ENCODE measurements at places on chromosomes 12 and 14.

- no peak for DNase-seq
These were observed 51.5 kb downstream of the EID3 start for GRCh38 chr12:104354868-104355570.

- no peak for DNase-seq
These were observed 152.4 kb upstream of the FAR2 start for GRCh38 chr12:28996688-28997087.

DNA sequence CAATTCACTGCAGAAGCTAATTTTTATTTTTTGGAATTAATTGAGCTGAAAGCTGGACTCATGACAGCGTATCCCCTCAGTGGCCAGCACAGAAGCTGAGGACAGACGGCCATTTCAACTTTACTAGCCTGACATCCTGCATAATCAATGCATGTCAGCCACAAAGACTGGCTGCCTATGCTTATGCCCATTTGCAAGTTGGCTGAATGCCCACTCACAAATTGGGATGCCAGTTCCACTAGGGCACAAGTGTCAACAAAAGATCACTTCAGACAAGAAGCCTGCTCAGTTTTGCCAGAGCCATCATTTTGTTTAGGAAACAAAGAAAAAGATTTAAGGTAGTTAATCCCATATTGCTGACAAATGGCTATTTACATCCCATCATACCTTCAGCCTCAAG is 417.6 kb downstream of the NOVA1 start:
- no peak for DNase-seq

DNA sequence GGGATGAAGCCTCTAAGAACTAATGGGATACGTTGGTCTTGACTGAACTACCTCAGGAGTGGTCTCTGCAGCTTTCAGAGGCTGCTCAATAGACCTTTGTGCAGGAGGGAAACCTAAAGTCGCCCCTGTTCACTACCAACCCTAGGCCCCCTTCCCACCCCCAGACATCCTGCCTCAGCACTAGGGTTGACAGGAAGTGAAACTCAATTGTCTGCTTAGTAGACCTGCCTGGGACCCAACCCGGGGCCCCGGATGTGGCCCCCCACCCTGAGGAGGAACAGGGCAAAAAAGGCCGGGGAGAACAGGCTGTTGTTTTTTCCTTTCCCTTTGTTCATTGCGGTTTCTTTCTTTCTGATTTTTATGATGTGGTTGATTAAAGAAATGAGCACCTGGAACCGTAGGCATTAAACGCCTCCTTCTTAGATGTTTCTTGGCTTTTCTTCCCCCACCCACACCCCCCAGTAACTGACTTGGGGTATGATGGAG is 1.6 kb upstream of the DGKA start:
- peak; percentile 90 for DNase-seq

DNA sequence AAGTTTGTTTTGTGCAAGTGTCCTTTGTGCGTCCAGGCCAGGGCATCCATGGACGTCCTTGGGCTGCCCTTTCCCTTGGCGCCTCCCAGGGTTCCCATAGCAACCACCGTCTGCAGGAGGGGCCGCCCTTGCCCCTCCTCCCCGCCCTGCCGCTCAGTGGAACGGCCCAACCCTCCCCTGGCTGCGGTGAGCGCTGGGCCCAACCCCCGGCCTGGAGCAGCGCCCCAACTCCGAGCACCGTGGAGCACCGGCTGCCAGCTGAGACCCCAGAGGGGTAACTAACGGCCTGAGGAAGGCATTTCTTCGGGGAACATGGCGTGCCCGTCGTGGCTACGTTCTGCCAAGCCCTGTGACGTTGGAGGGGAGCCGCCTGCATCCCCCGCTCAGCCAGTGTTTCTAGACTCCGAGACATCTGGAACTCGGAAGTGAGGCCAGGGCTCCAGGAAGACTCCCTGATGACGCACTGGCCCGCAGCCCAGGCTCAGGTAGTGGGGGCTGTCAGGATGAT is 5.3 kb upstream of the ACACB start:
- peak; percentile 62 for DNase-seq

GRCh38 chr12:94297876-94298505 is 149.6 kb downstream of the PLXNC1 start:
- no peak for DNase-seq

- no peak for DNase-seq
These were observed 479.1 kb upstream of the USP15 start for GRCh38 chr12:61781021-61781581.

DNA sequence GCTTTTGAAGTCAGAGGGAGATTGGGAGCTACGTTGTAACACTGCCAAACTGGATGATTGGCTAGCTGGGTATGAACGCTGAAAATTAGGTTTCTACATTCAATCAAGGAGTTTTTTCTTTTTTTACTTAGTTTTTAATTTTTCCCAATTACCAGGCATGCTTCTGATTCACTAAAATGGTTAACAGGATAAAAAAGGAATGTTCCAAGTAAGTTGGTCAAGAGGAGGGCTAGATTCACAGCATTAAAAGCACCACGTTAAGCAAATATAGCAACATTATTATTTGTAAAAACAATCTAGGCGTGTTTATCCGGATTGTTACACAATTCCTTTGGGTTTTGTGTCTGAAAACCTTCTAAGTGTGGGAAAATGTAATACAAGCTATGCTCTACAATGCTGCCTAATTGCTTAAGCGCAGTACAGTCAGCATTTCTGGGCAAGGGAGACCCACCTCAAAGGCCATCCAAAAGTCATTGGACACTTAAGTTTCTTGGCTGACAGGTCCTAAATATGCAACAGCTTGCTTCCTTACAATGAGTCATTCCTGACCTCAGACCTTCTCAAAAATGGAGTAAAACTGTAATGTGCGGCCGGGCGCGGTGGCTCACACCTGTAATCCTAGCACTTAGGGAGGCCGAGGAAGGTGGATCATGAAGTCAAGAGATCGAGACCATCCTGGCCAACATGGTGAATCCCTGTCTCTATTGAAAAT is 1.2 kb downstream of the RPLP0 start:
- DNase-seq, result no peak

- no peak for DNase-seq
These were observed 28.7 kb downstream of the BMAL2 start for GRCh38 chr12:27361372-27361771.

DNA sequence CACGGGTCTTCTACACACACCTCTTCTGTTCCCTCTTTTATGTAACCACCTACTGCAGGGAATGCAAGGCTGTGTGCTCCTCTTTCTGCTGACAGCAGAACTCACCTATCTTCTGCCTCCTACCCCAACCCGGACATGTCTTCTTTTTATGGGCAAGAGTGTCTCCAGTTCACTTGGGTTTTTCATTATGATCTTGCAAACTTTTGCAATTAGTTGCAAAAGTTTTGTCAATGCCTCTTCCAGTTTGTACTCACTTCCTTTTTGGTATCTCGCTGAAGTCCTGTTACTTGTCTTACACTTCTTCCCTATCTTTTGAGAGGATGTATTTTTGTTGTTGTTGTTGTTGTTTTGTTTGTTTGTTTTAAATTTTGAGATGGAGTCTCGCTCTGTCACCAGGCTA is 50.6 kb downstream of the DRAM1 start:
- DNase-seq, result no peak

GRCh38 chr14:70699646-70700045 is 57.9 kb downstream of the TTC9 start:
- DNase-seq, result no peak

DNA sequence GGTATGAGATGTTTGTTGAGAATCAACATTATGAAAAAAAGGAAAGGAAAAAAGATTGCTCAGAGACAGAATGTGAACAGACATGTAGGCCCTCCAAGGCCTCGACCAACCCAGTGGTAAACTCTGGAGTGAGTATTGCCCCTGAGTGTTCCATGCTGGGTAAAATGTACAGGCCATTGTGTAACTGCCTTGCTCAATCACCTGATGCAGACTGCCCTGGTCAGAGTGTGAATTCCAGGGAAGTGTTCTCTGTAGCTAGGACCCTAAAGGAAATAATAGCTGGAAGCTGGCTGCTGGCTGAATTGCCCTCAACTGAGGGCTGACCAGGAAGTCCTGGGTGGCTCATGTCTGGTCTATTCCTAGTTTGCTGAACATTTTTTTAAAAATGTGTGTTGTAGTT is 1081.4 kb upstream of the LRFN5 start:
- no peak for DNase-seq

GRCh38 chr14:59439256-59439965 is 25.8 kb downstream of the GPR135 start:
- DNase-seq, result no peak

DNA sequence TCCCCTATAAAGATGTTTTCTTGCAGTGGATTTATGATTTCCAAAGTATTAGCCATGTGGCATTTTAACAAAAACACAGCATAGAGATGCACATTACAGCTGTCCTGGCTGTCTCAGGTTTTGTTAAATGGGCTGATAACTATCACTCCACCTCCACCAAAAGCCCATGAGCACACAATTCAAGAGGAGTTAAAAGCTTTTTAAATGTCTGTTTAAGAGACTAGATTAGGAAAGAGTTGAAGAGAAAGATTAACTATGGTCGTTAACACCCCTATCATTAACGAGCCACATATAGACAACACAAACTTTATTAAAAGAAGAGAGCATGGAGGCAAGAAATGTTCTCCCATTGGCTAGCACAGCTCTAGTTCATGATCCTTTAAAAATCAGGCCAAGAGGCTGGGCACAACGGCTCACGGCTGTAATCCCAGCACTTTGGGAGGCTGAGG is 14.5 kb downstream of the CBX5 start:
- no peak for DNase-seq

- peak; percentile 80 for DNase-seq
These were observed 7.6 kb downstream of the VPS37B start for GRCh38 chr12:122888232-122888752.

DNA sequence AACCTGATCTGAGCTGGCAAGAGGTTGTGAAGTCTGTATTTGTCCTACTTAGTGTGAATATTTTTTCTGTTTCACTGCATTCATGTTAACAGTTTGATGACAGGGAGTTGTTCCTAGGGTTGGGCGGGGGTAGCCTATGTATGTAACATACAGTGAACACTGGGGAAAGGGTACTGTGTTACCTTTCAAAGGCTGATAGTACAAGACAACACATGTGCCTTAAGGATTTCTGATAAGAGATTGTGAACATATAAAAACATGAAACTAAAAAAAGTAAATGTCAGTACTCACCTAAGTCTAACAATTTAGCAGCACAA is 30.5 kb upstream of the GRIP1 start:
- DNase-seq, result no peak

- DNase-seq, result no peak
These were observed 44.4 kb downstream of the IGF1 start for GRCh38 chr12:102435827-102436436.

GRCh38 chr14:53062856-53063255 is 90.3 kb downstream of the DDHD1 start:
- no peak for DNase-seq

GRCh38 chr14:23865502-23865901 is 88.1 kb upstream of the DHRS4 start:
- no peak for DNase-seq

DNA sequence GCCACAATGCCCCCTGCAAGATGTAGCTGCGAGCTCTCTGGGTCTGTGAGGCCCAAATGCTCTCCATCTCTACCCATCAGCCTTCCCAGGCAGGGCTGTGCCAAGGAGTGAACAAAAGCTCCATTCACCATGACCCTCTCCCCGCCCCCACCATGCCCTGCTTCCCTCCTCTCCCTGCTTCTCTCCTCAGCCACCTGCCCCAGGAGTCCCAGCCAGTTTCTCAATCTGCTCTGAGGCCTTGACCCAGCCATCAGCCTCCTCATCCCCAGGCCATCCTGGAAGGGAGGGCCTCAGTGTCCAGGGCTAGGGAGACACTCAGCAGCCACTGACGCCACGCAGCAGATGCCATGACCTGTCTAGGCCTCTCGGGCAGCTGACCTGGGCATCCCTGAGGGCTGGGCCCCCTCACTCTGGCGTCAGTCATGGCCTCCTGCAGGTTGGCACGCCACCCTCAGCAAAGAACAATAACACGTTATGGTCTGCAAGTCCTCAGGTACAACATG is 8.5 kb upstream of the KRT5 start:
- no peak for DNase-seq

GRCh38 chr12:123654129-123654701 is 16.7 kb upstream of the TCTN2 start:
- DNase-seq, result no peak

- DNase-seq, result no peak
These were observed 16.9 kb downstream of the CCDC88C start for GRCh38 chr14:91400696-91401095.

DNA sequence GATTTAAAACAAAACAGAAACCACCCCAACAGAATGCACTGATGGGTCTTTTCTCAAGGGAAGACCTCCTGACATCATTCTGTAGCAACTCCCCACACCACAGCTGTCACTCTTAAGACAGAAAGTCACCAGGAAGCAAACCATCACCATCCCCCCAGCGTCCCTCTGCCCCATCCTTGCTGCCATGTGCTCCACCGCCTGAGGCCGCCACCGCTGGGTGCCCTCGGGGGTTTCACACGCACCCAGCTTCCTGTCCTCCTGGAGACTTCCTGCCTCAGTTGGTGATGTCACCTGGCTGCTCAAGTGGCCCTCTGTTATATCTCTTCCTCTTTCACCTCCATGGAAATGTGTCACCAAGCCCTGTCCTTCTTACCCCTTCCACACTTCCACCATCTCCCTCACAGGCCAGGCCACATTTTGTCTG is 71.4 kb upstream of the GPR68 start:
- peak; percentile 90 for DNase-seq

DNA sequence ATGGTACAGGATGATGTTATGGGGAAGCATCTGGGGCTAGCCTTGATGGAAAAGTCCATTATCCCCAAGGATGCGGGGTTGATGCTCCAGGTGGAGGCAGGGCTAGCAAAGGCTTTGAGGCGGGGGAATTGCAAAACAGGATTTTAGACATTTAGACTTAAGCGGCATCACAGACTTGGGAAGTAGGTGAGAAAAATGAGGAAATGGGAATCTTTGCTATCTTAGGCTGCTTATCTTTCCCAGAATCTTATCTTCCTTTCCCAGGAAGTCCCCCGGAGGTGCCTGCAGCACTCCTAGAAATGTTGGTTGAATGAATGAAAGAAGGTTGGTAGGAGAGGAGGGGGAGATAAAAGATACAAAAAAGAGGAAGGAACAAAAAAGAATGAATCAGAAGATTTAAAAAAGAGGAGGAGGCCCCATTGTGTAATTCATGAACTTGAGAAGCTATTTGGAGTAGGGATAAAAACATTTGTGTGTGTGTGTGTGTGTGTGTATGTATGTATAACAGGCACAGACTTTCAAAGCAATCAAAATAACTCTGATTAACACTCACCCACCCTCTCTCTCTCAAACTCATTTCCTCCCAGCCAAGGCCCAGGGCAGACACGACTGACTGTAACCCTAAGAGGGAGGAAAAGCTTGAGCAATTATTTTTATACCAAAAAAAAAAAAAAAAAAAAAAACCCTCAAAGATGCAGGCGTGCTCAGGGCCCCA is 62.5 kb upstream of the TBX3 start:
- no peak for DNase-seq

DNA sequence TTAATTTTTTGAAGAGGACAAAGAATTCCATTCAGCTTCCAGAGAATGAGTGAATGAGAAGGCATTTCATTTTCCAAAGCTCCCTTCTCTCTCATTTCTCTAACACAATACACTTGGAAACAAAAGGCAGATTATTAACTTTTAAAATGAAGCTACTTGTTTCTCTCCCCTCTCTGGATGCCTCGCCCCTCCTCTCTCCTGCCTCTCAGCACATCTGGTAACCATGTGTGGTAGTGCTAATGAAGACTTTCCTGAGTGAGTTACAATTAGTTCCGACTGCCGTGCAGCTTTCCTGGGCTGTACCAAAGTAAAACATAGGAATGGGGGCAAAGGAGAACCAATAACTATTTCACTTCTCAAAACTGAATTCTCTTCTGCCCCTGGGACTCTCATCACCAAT is 84.7 kb upstream of the SOX5 start:
- DNase-seq, result no peak

- no peak for DNase-seq
These were observed 164.3 kb downstream of the GRIP1 start for GRCh38 chr12:66514581-66514980.

Data from CD4-positive, alpha-beta T cell treated with Interleukin-15 for 1 hour (primary cell).